Left renal pelvis (tissue), 4 donors: ENCODE measurements at places on chromosomes 12 and 14. TPM values are rescaled to one million over a fixed set of nuclear protein-coding genes. Genes with fewer than 3 reads are reported as not detected.

NXPH4 gene
- 3.2 TPM for polyA plus RNA-seq

DNA sequence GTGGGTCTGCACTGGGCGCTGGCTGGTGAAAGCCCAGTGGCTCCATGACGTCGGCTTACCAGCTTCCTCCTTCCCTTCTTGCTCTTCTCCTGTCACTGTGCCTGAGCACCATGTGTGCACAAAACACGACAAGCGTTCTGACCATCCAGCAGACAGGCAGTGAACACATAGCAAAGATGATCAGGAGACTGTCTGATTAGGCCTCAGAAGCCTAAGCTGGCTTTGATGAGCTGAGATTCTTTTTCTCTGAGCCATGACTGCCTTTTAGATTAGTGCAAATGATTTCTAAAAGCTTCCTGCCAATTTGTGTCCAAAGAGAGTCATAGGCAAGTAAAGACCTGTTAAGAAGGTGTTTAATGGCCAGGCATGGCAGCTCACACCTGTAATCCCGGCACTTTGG lies 83.1 kb downstream of the AACS start:
- no peak for DNase-seq

DNA sequence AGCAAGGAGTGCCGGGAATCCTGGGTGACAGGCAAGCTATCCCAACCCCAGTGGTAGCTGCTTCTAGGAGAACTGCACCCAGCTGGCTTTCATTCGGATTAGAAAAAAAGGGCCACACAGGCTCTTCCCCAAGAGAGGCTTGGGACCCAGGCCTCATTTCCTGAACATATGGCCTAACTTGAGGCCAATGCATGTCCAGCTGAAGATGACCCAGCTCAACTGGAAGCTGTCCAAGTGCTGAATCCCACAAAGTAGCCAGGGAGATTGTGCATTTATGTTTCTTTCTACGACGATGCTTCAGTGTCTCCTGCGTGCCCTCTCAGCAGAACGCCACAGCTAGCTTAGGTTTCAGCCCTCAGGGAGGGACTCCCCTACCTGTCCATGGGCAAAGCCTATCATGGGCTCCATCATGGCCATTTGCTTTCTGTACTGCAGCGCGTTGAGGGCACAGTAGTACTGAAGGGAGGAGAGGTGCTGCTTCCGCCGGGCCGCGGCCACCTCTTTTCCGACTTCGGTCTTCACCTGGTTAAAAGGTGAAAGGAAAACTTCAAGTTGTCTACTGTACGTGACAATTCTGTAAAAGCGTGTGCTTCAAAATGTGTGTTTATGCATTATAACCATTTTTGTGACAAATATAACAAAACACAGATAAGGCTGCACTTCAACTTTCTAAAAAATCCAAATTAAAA lies 29.1 kb downstream of the APPL2 start:
- DNase-seq: peak; percentile 29

DNA sequence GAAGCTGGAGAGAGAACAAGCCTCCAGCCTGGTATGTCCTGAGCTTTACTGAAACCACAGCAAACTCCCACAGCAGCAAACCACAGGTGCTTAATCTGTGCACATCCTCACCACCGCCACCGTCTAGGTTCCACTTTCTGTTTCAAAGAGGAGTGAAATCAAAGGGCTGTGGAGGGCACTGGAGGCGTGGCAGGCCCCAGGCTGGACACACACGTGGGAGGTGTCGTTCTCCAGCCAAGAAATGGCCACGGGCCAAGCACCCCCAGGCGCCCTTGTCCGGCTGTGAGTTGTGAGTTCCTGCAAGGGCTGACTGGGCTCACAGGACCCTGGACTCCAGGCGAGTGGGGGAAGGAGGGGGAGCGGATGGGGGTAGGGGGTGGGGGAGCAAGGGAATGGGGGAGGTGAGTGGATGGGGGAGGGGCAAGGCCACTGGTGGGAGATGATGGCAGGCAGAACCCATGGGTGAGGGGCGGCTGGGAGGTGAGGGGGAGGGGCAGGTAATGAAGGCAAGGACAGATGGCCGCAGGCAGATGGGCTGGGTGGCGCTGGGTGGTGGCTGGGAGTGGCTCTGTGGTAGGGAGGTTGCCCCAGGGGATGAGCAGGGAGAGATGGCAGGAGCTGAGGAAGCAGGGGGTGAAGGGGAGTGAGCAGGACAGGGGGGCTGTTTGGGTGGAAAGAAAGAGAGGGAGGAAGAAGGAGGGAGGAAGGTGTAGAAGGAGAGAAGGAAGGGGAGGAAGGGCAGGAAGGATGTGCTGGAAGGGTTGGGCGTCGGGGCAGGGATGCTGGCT lies 86.7 kb downstream of the NCOR2 start:
- no peak for DNase-seq

GRCh38 chr14:48584031-48584430 lies 908.6 kb upstream of the MDGA2 start:
- no peak for DNase-seq
